Glutamatergic neuron (in vitro differentiated cells): ENCODE measurements at places on chromosomes 3 and 15.

DNA sequence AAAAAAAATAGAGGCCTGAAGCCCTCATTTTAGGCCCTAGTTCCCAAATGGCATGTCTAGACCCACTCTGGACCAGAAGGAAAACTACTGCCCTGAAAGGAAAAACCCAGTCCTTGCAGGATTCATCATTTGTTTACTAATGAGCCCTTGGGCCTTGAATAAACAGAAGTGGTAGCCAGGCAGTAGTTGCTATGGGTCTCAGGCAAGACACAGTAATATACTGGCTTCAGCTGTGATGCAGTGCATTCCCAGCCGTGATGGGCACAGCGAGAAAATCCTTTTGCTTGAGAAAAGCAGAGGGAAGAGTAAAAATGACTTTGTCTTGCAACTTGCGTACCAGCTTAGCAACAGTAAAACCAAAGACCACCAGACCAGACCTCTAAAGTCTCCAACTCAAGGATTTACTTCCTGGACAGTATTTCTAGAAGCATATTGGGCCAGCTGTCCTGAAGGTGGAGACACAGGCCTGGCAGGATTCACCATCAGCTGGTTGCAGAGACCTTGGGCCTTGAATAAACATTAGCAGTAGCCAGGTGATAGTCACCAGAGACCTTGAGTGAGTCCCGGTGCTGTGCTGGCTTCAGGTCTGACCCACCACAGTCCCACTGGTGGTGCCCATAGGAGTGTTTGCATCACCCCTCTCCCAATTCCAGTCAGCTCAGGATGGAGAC, 208.3 kb upstream of the SLITRK3 start:
- DNase-seq, result no peak

- DNase-seq, result peak; percentile 35
These were observed 1.9 kb downstream of the MEX3B start for GRCh38 chr15:82043796-82044372.

GRCh38 chr3:128889139-128889894, 9.9 kb downstream of the ACAD9 start:
- DNase-seq, result no peak

- DNase-seq, result no peak
These were observed 175.0 kb downstream of the PDZRN3 start for GRCh38 chr3:73449774-73450173.

GRCh38 chr3:120429921-120430361, 20.9 kb downstream of the FSTL1 start:
- DNase-seq, result no peak

DNA sequence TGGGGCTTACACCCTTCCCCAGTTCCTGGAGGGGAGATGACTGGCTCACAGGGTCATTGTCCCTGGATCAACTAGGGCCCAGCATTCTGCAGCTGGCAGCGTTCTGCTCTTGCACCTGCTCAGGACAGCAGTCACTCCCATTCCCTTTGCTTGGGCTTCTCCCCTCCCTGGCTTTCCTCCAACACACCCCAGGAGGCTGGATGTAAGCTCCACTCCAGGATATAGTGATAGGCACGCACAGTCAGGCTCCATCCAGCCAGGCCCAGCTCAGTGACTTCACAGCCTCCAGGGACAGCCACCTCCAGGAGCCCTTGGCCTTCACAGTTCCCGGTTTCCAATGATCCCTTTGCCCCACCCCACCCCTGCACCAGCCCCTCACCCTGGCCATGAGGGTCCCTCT, 1.9 kb downstream of the SPTBN5 start:
- DNase-seq, result no peak

- DNase-seq, result no peak
These were observed 5.7 kb downstream of the FILIP1L start for GRCh38 chr3:100108464-100109079.

- no peak for DNase-seq
These were observed 23.6 kb upstream of the KCNMB2 start for GRCh38 chr3:178512647-178513046.

GRCh38 chr3:124837065-124837464, 50.1 kb downstream of the ITGB5 start:
- no peak for DNase-seq

DNA sequence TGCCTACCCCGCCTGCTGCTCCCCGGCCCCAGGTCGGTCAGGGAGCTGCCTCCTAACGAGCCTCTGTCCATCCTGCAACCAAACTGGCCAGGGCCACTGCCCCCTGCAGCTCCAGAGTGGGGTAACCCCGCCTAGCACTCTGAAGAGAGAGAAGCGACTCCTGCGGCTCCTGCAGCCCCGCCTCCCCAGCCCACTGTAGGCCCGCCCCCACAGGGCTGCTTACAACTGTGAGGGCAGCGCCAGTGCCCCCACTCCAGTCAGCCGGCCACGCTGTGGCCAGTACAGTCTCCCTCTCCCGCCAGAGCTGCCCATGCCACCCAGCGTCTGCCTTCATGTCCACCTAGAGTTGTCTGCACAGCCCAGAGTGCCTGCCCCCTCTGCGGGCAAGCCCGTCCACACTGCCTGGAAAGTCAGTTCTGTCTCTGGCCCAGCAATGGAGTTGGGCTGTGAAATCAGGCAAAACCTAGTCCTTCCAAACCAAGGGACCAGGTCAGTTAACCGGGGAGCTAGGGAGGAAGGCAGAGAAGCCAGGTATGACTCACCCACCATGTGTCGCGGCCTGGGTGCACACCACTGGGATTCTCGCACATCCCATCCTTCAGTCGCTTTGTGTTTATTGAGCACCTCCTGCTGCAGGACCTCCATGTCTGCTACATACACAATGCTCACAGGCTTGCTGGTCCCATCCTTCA, 2.4 kb downstream of the UCN2 start:
- DNase-seq, result peak; percentile 81

GRCh38 chr3:186099178-186099577, 9.7 kb downstream of the ETV5 start:
- peak; percentile 39 for DNase-seq

DNA sequence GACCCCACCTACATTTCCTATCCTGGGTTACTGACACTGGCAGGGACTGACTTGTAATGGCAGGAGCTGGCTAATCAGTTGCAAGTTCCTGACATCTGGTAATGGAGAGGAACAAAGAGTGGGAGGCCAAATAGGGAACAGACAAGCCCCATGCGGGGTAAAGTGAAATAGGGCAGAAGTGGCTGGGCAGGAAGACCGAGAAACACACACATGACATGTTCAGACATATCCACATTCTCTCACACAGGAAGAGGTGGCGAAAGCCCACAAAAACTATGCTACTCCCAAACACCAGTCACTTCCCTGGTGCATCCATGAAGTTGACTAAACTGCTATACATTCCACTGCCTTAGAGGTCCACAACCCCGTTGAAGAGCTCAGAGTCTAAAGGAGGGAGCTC, 394.1 kb upstream of the TBL1XR1 start:
- no peak for DNase-seq

DNA sequence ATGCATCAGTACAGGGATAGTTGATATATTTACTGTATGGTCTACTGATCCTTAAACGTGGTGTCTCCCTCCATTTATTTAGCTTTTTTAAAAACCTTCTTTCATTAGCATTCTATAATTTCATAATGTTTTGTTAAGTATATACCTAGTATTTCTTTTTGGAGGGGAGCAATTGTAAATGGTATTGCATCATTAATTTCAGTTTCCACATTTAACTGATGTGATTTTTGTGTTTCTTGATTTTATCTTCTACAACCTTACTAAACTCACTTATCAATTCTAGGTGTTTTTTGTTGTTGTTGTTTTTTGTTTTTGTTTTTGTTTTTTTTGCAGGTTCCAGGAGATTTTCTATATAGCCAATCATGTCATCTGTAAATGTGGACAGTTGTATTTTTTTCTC, 18.4 kb downstream of the GOLGA6L1 start:
- DNase-seq, result no peak

- no peak for DNase-seq
These were observed 54.0 kb downstream of the KCNAB1 start for GRCh38 chr3:156174229-156174847.

GRCh38 chr3:14148041-14148985, 23.5 kb downstream of the TMEM43 start:
- peak; percentile 71 for DNase-seq

GRCh38 chr3:42262525-42262924, 3.5 kb downstream of the CCK start:
- DNase-seq, result no peak

DNA sequence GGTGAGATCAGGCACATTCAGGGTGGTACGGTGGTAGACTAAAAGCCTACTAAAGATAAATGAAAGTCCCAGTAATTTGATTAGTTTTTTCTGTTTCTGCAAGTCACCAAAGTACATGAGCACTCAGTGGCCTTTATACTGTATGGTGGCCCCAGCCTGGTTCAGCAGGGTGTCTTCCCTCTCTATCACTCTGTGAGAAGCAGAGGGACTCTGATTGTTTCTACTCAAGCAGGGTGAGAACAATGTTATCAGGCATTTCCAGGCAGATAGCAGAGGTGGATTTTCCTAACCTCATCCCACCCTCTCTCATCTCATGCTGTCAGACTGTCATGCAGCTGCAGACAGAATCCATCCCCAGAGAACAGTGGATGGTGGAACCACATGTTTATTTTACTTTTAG, 71.5 kb upstream of the BFSP2 start:
- no peak for DNase-seq

DNA sequence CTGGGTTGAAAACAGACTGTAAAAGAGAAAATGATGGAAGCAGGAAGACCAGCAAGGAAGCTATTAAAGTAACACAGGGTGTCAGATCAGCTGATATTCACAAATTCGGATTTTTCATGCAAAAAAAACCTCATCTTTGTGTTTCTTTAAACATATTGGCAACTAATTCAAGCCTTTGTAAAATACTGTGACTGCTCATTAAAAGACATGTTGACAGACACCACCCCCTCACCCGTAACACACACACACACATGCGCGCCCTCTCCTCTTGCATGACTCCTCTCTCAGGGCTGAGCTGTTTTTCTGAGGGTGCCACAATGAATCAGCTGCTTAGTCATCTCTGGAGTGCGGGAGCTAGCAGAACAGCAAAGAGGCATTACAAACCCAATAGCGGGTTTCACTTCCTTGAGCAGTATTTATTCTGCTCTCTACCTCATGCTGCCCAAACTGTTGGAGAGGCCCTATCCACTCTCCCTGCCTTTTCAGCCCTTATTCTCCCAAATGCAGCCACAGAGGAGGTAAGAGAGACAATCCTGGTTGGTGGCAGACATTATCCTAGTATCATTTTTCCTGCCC, 35.8 kb upstream of the CCDC80 start:
- no peak for DNase-seq

DNA sequence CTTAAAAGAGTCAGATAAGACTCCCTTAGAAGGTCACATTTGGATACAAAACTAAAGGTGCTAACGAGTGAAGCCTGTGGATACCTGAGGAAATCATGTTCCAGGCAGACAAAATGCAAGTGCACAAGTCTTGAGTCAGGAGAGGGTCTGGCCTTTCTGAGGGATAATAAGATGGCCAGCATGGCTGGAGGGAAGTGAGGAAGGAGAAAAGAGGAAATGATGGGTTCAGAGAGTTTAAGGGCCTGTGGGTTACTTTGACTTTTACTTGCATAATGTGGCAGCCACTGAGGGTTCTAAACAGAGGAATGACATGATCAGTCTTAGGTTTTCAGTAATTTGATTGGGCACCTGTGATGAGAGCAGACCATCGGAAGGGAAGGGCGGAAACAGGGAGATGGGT, 3.5 kb upstream of the ROPN1B start:
- no peak for DNase-seq

- DNase-seq, result no peak
These were observed 201.6 kb downstream of the THSD4 start for GRCh38 chr15:71316911-71317310.

- no peak for DNase-seq
These were observed 755 bp downstream of the PARP15 start for GRCh38 chr3:122578069-122578740.

- no peak for DNase-seq
These were observed 295.0 kb upstream of the RORA start for GRCh38 chr15:61524086-61524485.

GRCh38 chr15:31219221-31219620, 107.4 kb upstream of the KLF13 start:
- no peak for DNase-seq

- DNase-seq, result no peak
These were observed 79.1 kb downstream of the CADPS start for GRCh38 chr3:62795978-62796657.

DNA sequence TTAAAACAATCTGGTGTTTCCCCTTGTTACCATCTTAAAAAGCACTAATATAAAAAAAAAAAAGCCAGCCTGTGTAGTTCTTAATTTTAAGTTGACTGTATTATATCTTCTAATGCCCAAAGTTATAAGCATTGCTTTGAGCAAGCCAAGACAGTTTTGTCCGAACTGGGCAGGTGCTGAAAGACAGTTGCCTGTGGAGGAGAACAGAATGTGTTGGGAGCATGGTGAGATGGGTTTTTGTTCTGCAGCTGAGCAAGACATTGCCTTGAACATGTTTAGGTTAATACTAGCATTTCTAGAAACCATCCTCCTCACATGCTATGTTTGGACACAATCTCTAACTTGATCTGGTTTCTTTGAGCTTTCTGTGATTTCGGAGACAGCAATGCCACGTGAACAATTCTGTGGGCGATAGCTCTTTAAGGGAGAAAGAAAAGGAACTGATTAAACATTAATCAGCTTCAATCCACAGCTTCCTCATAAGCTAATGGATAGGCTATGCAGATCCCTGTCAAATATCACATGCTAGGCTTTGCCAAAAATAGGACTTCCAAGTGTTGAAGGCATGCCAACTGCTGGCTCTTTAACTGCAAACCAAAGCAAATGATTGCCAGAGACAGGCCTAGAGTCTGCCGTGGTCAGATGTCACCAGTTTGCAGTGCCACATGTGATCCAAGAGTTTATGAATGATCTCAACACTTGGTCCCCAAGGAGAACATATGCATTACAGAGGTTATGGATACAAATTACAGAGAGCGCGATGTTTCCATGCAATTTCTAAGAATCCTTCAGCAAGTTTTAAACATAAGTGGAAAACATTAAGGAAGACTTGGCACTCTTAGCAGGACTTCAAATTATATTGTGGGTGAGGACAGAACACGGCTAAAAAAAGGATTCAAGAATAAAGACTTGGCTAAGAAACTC, 428.1 kb downstream of the ROBO2 start:
- peak; percentile 52 for DNase-seq

GRCh38 chr3:128319107-128319506, 147.6 kb downstream of the DNAJB8 start:
- DNase-seq, result no peak

DNA sequence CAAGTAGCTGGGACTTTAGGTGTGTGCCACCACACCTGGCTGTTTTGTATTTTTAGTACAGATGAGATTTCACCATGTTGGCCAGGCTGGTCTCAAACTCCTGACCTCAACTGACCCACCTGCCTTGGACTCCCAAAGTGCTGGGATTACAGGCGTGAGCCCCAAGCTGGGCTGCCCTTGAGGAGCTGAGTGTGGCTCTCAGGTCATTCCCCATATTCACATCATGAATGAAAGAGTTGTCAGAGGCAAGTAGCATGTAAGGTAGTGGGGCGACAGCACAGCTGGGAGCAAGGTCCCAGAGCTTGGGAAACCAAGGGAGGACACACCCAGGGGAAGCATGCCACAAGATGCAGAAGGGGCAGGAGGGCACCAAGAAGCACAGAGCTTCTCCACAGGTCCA, 4.9 kb downstream of the CCDC71 start:
- no peak for DNase-seq
